ENCODE measurements at places on chromosomes 16 and 17.

GRCh38 chr17:8430966-8431365 is 4.7 kb upstream of the NDEL1 start:
- H3K27me3 ChIP-seq: peaks cover 13% of the 10 kb centered on the region
- H3K4me3 ChIP-seq: no peak overlapping the region
- no peak overlapping the region for H3K27ac ChIP-seq

DNA sequence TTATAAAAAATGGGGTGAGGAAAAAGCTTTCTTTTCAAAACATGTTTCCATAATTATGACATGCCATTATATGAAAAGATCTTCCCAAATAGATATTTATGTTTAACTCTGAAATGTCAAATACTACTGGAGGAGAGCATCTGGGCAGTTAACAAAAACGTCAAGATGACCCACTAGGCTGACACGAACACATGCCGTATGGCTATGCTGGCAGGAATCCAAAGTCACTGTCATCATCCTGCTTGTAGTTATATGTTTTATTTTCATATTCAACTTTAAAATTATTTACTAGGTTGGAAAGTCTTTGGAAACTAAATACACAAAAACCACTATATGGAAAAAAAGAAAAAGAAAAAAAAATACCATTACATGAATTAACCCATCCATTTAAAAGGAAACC is 27.3 kb downstream of the ANKFY1 start:
- peaks cover 17% of the 10 kb centered on the region for H3K36me3 ChIP-seq
- no peak overlapping the region for H3K4me3 ChIP-seq
- peaks cover 4% of the 10 kb centered on the region for H3K4me1 ChIP-seq
- DNase-seq: no peak

DNA sequence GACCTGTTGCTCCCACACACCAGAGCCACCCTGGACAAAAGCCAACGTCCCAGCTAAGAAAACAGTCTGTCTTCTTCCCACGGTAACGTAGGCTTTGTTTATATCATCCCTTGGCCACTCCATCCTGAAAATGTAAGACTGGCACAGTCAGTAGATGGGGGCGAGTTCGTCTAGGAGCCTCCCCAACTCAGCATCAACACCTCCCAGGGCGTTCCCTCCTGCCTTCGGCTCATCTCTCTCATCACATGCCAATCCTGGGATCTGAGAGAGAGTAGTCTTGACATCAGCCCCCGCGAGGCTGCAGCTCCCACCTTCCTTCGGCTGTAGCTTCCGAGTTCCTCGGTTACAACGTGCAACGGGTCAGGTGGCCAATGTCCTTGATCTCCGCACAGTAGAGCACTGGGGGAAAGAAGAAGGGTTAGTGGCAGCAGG is 894 bp downstream of the RNF227 start:
- H3K27ac ChIP-seq: peak overlapping the region; percentile 93
- peak overlapping the region; percentile 94 for H3K4me3 ChIP-seq
- no peak for DNase-seq
- H3K4me1 ChIP-seq: peaks cover 18% of the 10 kb centered on the region

GRCh38 chr17:50831471-50831928 is 3.9 kb upstream of the WFIKKN2 start:
- H3K36me3 ChIP-seq: no peaks in the 10 kb centered on the region
- DNase-seq: no peak
- peaks cover 63% of the 10 kb centered on the region for H3K27me3 ChIP-seq

- peak overlapping the region; percentile 67 for H3K27ac ChIP-seq
- H3K27me3 ChIP-seq: no peaks in the 10 kb centered on the region
- peak; percentile 20 for DNase-seq
- peaks cover 11% of the 10 kb centered on the region for H3K36me3 ChIP-seq
- peak overlapping the region; percentile 97 for H3K4me3 ChIP-seq
These were observed 7.1 kb upstream of the IL32 start for GRCh38 chr16:3058139-3059030.

DNA sequence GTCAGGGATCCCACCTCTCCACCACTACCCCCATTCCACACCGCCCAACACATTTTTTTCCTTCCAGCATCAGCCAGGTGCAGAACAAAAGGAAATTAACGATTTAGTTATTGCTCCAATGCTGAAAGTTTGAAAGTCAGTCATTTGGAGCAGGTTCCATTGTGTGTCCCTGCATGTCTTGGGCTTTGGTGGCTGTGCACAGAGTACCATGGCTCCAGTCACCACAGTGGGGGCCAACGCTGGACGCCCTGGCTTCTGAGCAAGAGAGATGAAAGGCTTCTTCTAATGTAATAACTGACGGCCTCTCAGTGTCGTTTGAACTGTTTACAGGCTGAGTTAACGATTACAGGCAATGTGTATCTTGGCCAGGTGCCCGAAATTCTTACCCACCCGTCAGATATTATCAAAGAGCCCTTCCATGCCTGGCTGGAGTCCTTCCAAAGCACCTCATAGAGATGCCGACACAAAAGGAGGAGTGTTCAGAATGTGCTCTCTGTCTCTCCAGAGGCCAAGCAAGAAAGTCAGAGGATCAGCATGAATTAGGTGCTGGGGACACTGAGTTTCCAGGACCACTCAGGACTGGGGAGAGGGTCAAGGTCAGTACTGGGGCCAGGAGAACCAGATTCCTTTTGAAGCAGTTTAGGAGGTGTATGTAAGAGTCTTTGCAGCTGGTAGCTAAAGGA is 25.9 kb downstream of the RNF43 start:
- H3K27ac ChIP-seq: no peak overlapping the region
- H3K27me3 ChIP-seq: no peaks in the 10 kb centered on the region
- no peak overlapping the region for H3K4me3 ChIP-seq
- H3K36me3 ChIP-seq: peaks cover 10% of the 10 kb centered on the region

- no peak overlapping the region for H3K4me3 ChIP-seq
- no peaks in the 10 kb centered on the region for H3K4me1 ChIP-seq
- peaks cover 7% of the 10 kb centered on the region for H3K27me3 ChIP-seq
- H3K27ac ChIP-seq: no peak overlapping the region
These were observed 15.8 kb upstream of the TOX3 start for GRCh38 chr16:52562770-52563169.

GRCh38 chr16:17404941-17405689 is 65.6 kb downstream of the XYLT1 start:
- H3K27ac ChIP-seq: peak overlapping the region; percentile 25
- H3K4me1 ChIP-seq: peaks cover 39% of the 10 kb centered on the region
- peaks cover 58% of the 10 kb centered on the region for H3K36me3 ChIP-seq
- H3K27me3 ChIP-seq: no peaks in the 10 kb centered on the region

All from stimulated activated naive B cell treated with anti-CD40 and anti-IgM and Interleukin-4, amounts not matched to agents 10 μg/mL and 1 μg/mL and 100 μg/mL, for 72 hours (primary cell).